ENCODE measurements at places on chromosomes 4 and X.

DNA sequence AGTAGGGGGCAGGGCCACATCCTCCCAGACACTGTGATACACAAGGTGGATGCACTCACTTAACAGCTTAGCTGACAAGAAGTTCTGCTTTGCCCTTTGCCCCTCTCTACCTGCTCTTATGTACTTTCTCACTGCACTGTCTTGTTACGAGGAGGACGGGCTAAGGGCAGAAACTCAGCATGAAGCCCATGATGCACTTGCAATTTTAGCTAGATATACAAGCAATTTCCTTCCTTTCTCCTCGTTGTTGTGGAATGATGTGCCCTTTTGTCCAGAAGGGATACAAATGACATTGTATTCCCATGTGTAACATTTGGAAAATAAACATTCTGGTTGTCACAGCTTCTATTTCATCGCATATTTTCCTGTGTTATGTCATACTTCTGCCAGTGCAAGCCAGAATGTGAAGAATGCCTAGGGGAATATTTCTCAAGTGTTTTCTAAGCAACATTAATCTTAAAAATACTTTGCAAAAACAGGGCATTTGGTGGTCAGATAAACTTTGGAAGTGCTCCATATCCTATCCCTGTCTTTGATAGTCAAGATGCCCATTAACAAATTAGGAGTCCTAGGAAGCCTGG is 47.2 kb downstream of the MAOA start:
- no peak for DNase-seq

DNA sequence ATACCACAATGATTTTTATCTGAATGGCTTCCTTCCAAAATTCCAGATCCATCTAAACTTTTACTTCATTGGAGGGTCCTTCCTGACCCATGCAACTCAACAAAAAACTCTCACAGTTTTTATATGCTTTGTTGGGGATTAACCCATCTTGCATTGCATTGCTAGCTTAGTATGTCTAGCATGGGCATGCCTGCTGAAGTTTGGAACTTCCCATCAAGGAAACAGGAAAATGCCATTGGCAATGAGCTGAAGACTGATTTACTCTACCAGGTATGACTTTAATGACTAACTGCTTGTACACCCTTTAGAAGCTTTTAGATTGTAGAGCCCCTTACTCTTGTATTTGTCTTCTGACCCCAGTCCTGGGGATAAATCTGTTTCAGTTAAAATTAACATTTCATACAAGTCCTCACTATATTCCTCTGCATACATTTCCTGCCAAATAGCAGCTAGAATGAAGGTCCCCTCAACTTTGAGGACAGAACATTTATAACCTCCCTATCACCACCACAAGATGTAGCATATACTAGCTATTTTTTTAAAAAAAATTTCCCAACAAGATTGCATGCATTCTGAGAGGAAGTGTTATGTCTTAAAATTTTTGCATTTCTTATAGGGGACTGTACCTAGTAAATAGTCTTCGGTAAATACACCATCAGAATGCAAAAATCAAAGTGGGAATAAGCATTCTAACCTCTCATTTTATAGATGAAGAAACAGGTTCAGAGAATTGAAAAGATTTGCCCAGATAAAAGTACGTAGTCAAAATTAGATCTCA is 52.5 kb upstream of the ATXN3L start:
- no peak for DNase-seq

DNA sequence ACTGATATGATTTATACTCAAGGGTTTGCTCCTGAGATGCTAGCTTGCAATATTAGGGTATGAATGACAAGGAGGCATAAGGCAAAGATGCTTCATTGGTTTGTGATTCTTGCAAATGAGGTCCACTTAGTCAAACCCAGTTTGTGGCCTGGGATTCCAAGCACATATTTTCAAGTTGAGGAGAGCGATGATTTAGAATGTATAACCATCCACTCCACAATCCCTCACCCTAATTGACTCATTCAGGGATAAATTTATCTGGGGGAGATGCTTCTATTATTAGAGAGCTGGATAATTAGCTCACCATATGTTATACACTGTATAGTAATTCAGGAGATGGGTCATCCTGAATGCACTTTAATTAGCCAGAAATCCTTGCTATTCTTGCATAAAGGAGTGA is 118.3 kb upstream of the PUDP start:
- no peak for DNase-seq

DNA sequence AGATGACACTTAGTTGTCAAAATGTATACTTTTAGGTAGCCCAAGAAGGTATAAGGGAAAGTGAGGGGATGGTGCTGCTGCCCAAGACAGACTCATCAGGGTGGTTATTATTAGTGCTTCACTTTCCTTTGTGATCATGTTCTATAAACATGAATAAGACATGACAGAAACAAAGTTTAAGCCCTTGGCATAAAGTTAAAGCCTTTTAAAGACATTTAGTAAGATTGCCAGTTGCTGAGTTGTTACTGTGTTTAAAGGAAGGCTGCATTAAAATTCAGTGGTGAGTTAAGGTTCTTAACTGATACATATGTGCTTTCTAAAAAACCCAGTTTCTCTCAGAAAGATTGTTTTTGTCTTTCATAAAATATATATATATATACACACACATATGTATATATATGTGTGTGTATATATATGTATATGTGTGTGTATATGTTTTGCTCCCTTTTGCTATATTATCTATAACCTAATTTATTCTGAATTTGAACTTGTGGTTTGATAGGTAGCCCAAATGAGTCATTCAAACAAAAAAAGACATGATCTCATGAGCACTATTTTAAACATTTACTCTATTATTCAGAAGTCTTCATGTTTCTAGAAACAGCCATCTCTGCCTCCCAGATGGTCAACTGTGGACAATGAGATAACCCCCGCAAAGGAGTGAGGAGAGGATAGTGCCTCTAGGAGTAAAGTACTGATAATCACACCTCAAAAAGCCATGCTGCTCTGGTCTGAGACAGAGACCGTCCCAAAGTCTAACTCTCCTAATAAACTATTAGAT is 98.1 kb upstream of the OTUD4 start:
- no peak for DNase-seq

DNA sequence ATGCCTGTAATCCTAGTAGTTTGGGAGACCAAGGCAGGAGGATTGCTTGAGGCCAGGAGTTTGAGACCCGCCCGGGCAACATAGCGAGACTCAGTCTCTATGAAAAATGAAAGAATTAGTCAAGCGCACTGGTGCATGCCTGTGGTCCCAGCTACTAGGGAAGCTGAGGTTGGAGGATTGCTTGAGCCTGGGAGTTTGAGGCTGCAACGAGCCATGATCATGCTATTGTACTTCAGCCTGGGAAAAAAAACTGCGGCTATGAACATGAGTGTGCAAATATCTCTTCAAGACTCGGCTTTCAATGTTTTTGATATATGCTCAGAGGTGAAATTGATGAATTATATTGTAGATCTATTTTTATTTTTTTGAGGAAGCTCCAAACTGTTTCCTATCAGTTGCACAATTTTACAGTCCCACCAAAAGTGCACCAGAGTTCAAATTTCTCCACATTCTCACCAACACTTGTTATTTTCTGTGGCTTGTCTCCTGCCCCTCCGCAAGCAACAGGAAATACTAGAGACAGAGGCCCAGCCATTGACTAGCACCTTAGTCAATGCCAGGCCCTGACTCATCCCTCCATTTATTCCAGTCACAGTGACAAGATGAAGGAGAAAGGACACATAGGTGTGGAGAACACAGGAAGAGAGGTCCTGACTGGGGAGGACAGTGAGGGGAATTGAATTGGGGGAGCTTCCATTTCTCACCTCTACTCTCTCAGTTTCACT is 33.1 kb upstream of the ZNF41 start:
- no peak for DNase-seq

GRCh38 chr4:108483650-108484049 is 136.7 kb upstream of the RPL34 start:
- no peak for DNase-seq

Data from nucleus accumbens (tissue), 56 donors.